GM18507 (cell line): ENCODE measurements at places on chromosomes 7 and 10.
A peak's percentile ranks its signal among the peaks of the same experiment; 100 is the strongest.

DNA sequence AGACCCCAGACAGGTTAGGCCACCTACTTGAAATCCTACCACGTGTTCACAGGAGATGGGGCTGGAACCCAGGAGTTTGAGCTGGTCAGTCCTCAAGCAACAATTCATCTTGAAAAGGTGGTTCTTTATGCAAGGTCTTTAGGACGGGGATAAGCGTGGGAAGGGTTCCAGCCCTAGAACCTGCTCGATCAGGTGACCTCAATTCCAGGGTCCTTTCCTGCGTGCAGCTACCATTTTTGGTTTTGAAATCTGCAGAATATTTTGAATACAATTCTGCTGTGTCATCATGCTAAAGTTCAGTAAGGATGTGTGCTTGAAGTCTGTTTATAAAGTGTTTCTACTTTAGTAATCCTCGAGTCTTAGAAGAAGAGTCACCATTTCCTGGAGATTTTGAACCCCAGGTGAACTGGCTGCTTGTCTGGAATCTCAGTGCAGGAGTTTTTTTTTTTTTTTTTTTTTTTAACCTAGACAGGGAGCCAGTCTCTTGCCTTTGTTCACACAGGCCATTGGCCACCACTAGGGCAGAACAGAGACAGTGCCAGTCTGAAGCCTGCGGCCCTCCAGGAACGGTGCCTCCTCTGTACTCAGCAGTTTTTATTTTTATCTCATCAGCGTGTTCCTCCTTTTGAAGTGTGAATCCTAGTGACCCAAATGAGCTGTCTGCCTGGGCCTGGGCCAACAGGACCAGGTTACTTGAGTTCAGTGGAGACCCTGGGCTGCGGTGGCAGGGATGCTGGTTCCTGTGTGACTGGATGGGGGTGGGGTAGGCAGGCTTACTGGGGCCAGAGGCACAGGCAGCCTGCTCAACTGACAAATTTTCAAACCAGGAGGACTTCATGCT, 54.6 kb downstream of the EEPD1 start:
- no peak for DNase-seq

DNA sequence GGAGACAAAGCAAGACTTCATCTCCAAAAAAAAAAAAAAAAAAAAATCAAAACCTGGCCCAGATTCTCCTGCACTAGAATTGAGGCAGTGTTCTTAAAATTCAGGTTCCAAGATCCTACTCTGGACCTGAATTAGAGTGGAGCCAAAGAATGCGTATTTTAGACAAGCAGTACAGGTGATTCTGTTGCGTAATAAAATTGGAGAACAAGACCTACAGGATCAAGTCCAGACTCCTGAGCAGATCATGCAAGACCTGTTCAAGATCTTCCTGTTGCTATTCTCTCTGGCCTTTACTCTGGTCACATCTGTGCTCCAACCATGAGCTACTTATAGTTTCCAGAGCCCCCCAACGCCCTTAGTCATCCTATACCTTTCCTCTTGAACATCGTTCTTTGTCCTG, 51.5 kb upstream of the RSBN1L start:
- DNase-seq = no peak

- no peak for DNase-seq
Observed at GRCh38 chr7:121306565-121306964, 22.2 kb upstream of the WNT16 start.

DNA sequence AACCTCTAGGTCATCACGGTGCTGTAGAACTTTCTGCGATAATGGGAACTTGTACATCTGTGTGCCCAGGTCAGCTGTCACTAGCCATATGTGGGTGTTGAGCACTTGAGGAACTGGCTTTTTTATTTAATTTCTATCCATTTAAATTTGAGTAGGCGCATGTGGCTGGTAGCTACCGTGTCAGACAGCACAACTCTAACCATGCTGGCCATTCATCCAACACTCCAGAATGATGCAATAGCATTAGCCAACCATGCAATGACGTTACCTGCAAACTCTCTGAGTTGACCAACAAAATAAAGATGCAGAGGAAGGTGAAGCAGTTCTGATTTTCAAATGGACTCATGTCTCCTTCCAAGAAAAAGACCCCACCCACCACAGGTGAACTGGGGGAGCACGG, 24.4 kb upstream of the CHST15 start:
- no peak for DNase-seq

DNA sequence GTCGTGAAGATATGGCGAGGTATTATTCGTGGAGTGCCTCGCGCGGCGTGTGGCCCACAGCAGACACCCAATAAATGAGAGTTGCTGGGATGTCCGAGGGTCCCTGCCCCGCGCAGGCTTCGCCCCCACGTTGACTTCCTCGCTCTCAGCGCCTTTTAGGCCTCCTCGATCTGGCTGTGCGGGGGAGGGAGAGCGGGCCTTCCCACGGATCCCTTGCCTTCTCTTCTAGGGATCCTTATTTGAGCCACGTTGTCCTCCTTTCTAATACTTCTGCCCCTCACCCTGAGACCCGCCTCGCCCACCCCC, 660 bp downstream of the VCL start:
- DNase-seq = no peak

DNA sequence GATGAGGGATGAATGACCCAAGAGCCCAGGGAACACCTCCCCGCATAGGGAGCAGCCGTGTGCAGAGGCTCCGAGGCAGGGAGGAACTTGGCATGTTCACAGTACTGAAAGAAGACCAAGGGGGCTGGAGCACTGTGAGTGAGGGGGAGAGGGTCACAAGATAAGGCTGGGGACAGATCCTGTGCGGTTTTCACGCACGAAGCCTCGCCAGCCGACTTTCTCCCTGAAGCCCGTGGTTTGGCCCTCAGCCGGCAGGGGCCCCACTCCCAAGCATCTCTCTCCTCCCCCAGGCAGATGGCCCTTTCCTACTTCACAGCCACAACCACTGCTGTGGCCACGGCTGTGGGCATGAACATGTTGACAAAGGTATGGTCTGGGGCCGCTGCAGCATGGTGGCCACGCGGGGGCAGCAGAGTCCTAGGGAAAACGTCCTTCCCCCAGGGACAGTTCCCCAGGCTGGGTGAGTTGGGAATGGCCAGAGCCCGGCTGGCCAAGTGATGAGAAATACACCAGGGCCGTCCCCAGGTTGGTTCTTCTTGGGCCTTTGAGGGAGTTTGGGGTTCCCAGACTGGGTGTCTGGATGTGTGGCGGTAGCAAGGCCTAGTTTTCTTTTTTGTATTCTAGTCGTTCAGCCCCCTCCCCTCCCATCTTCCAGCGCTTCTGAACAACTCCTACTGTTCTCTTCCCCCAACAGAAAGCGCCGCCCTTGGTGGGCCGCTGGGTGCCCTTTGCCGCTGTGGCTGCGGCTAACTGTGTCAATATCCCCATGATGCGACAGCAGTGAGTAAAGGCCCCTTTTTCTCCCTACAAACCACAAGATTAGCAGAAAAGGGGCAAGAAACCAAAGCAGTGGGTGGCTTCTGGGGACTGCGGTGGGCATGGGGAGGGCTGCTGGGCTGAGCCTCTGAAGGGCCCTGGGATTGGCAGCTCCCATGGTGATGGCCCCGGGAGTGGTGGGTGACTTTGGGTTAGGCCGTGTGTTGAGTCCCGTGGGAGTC, 14.4 kb upstream of the WBP1L start:
- peak; percentile 44 for DNase-seq

DNA sequence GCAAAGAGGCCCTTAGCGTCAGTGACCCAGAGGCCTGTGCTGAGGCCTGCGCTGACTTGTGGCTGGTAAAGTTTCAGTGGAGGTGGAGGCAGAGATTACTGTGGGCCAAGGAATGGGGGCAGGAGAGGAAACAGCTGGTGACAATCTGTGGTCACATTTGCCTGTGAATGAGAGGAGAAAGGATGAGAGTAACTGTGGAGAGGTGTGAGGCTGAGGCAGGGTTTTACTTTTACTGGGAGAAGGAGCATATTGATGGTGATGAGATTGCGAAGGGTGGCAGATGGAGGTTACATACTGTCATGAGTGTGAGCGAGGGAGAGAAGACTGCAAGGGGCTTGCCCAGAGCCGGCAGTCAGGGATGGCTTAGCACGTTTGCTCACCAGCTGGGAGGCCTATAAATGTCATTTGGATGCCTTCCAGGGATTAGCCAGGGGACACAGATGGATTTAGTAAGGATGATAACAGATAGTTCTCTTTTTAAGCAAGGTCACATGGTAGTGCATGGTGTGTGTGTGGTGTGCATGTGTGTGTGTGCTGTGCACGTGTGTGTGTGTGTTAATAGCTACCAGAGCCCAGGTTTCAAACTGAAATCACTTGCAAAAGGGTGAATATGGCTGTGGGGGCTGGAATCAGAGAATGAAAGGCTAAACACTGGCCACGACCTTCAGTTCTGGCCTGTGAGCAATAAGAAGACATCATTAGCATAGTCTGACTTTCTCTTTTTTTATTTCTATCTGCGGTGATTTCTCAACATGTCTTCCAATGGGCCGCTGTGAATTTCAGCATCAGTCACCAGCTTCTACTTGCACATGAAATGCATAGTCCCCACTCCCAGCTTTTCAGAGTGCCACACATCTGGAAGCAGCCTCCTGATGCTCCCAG, 291.5 kb upstream of the ZNF32 start:
- no peak for DNase-seq

- DNase-seq = no peak
Observed at GRCh38 chr10:19815036-19815730, 1.0 kb upstream of the PLXDC2 start.

- DNase-seq = no peak
Observed at GRCh38 chr10:48495282-48496045, 109.4 kb downstream of the ARHGAP22 start.

DNA sequence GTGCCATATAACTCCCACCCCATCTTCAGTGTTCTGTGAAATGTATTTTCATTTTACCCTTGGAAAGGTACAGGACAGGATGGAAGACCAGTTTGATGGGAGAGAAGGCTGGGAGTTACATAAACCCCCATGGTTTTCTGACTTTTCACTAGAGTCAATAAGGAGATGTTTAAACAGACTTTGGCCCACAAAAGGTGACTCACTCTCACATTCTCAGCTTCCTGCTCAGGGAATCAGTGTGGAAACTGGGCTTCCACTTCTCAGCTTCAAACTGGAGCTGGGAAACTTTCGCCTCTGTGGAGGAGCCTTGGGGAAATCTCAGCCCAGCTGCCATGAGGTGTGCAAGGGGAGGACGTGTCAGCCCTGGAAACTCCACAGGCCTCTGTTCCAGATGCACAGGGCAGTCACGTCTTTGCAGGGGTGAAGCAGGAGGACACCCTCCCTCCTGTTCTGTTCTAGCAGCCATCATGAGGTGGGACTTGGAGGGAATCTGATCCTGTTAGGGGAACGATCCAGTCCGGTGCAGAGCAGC, 560.5 kb upstream of the GALNT17 start:
- no peak for DNase-seq

DNA sequence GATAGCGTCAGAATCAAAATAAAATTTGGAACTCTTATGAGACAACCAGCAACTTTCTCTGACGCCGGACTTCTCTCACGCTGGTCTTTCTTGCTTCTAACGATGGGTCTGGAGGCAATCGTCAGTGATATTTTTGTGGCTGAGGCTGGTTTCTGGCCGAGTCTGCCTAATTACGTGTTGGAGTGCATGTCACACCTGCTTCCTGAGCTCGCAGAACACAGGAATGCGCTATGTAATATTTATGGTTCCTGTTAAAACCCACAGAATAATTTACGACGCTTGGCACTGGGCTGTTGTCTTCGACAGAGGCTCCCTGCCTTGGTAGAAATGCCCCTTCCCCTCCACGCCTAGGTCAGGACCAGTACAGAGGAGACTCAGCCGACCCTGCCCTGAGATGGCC, 64.9 kb downstream of the NPTX2 start:
- DNase-seq = no peak

DNA sequence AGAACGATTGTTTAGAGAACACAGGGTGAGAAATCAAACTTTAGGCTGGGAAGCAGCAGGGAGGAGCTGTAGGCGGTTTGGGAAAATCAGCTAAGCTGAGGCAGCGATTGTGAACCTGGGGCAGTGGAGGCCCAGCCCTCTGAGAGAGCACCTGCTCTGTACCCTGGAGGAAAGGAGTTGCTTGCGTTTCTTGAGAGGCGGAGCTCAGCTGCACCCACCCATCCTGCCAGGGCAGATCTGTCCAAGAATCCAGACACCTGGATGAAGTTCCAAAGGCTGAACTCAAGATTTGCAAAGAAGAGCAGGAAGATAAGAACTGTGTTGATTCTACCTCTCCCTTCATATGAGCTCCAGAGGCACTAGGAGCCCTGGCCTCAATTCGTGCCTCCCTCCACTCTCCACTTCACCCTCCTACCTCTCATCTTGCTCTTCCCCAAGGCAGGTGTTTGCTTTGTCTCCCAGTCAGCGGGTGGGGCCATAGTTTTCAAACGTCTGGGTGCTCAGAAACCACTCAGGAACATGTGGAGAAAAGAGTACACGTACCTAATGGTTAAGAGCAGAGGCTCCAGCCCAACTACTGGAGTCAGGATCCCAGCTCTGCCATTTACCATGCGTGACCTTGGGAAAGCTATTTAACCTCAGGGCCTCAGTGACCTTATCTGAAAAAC, 21.5 kb upstream of the TMEM213 start:
- DNase-seq = no peak

DNA sequence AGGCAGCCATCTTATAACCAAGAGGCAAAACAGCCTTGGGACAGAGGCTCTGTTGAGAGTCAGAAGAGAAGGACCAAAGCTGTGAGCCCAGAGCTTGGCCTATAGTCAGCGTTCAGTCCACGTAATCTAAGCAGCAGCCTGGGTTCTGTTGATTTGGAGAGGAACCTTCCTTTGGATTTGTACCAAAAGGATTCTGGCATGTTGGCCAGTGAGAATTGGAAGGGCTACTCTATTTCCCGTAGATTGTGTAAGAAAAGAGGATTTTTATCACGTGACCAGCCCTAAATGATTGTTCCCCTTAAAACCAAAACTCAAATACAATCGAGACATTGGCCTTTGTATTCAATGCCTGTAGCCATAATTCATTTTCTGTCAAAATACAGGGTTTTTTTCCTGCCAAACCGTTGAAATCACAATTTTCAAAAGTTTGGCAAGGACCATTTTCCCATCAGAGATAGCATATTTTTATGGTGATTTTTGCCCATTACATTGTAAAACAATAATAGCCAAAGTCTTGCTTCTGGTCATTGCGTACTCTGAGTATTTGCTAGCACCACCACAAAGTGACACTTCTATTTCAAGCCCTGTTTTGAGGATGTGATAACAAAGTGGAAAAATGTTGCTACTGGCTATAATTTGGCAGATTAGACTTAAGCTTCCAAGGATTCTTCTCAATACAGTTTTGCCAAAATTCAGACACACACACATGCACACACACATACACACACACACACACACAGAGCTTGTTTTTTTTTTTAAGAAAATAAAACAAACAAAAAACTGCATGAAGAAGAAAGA, 23.1 kb upstream of the BMPER start:
- DNase-seq = no peak

- DNase-seq = no peak
Observed at GRCh38 chr7:867406-868188, 8.8 kb upstream of the GET4 start.

GRCh38 chr10:48981310-48981907, 41.8 kb upstream of the LRRC18 start:
- DNase-seq = peak; percentile 29

DNA sequence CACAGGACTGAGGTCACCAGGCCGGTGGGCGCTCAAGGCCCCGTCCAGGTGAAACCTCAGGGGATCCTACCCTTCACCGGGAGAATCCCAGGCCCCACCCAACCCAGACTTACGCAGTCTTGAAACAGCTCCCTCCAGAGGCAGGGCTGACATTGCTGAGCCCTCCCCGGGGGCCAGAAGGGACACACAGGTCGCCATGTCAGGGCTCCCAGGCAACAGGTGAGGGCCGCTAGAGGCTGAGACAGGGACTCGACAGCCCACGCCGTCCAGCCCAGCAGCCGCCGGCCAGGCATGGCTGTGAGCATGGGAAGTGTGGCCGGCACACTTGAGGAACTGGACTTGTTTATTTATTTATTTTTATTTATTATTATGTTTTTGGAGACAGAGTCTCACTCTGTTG, 10.3 kb downstream of the MICALL2 start:
- no peak for DNase-seq

GRCh38 chr10:58920655-58921003, 255.8 kb upstream of the PHYHIPL start:
- no peak for DNase-seq
